ENCODE measurements at places on chromosomes 16 and 17.

DNA sequence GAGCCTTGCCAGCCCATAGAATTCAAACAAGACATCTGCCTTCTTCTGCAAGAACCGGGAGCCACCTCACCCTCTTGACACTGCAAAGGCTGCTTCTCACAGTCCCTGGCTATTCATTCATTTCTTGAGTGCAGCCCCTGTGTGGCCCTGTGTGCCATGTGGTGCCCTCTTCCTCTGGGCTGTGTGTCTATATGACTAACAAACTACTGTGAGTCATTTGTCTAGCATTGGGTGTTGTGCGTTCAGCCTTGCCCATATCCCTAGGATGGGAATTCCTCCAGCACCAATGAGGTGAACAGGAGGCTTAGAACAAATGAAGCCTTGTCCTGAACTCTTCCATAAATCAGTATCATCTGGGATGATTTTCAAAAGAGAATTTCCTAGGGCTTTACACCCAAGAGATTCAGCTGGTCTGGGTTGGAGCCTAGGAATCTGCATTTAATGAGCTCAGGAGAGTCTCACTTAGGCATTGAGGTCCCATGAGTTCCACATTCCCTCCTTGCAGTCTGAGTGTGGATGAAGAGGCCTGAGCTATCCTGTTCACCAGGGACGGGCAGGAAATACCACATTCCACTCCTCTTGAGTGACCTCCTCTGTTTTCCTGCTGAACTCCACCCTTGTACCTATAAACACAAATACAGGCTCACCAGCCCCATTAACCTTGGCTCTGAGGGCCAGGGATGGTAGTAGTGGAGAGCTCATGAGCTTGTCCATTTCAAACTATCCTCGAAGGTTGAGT, 308.7 kb upstream of the N4BP1 start:
- no peak for DNase-seq

- peak; percentile 39 for DNase-seq
Observed at GRCh38 chr16:29820730-29821642, 724 bp downstream of the MVP start.

DNA sequence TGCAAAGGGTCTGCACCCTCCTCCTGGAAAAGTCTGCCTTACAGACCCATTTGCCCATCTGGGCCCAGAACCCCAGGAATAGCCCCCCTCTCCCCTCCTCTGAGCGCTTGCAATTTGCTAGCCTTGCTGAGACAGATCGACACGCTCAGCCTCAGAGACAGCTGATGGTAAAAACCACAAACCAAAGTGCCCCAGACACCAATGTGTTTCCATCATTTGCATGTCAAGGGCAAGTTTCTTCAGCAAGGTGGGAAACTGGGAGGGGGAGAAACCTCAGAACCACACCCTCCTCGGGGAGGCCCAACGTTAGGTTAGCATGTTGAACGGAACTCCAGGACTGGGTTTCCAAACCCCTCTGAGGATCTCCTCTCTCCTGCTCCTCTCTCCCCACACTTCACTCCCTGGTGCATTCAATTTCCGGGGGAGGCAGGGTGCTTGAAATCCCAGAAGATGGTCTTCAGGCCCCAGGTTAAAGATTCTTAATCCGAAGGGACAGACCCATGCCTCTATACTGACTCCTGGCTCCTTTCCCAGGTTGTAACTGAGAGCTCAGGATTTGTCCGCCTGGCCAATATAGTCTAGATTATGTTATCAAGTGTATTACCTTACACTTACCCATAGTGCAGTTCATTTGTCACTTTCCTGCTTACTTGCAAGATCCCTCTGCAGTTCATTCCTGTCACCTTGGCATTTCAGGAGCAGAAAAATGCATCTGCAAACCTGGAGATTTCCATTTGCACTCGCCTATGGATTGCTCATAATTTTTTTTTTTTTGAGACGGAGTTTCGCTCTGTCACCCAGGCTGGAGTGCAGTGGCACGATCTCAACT, 1.3 kb upstream of the CUEDC1 start:
- no peak for DNase-seq

- no peak for DNase-seq
Observed at GRCh38 chr17:2433696-2434095, 32.8 kb upstream of the MNT start.

DNA sequence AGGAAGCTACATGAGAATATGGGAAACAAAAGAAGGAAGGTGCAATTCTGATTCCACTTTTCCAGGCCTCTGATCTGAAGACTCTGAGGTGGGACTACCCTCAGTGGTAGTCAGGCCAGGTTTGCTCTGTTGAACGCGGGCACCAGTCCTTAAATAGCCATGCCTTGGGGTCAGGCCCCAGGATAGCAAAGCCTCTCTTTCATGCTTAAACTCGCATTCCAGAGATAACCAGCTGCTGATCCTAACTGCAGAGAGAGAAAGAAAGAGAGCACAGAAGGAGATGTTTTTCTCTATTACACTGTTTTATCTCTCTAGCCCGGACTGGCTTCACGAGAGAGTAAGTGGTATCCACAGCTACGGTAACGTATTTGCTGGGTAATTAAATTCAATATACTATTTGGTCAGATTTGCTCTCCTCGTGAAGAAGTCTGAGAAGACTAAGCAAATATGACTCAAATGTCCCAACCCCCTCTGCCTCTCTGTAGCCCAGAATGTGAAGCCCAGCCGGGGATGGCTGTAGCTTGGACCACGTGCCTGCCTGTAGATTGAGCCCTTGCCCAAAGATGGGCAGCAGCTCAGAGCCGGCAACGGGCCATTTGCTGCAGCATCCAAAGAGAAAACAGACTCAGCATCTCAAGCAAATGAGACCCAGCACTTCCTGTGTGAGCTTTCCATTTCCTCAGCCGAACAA, 122.2 kb downstream of the SMG6 start:
- DNase-seq = peak; percentile 89

DNA sequence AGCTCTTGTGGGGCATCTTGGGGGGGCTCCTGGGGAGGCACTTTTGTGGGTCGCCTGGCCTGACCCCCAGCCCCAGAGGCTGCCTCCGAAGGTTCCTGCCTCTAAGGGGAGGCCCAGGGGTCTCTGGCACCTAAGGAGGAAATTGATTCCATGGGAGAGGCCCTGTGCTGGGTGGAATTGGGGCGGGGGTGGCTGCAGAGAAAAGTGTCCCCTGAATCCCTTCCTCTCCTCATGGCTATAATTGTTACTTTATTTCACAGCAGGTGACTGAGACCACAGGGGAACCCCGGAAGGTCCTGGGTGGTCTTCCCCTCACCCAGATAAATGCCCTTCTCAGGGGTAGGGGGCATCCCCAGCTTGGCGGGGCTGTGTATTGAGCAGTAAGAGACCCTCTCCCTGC, 3.1 kb downstream of the GLIS2 start:
- no peak for DNase-seq

DNA sequence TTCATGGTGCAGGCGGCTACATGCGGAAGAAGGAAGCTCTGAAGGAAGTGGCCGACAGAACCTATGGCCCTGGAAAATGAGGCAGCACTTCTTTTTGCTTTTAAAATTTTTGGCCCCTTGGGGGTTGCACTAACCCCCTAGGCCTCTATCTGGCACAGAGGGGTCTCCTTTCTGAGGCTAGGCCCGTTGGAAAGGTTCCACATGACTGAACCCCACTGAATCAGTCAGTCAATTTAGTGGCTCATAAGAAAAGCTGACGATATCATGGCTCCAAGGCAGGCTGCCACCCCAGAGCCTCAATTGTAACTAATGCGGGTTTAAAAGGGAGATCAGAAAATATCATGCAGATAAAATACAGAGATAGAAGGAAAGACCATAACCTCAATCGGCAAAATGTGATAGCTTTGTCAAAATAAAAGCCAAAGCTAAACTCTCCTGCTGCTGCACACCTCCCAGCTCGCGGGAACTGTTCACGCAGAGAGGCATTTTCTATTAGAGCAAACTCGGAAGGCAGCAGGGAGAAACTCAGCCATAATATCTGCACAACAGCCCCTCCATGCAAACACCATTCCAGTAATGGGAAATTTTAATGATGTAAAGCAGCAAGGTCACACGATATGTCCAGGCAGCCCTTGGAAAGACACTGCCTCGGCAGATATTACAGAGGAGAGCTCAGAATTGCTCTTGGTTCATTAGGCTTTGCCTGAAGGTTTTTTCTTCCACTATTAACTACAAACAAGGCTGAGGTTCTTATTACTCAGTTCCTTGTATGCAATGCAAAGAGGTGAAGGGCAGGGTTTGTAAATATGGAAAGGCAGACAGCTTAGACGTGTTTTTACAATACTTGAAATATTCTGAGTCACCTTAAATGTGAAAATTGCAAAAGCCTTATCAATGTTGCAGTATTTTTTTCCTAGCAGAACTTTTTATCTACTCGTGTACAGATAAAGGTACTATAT, 200.4 kb upstream of the PMFBP1 start:
- no peak for DNase-seq

GRCh38 chr17:33811004-33811760, 443.9 kb upstream of the CCL2 start:
- no peak for DNase-seq

- DNase-seq = no peak
Observed at GRCh38 chr17:76844846-76845245, 23.4 kb upstream of the MGAT5B start.

GRCh38 chr16:15928261-15929104, 20.9 kb upstream of the ABCC1 start:
- DNase-seq = no peak

GRCh38 chr17:75061618-75062017, 14.6 kb downstream of the KCTD2 start:
- no peak for DNase-seq

DNA sequence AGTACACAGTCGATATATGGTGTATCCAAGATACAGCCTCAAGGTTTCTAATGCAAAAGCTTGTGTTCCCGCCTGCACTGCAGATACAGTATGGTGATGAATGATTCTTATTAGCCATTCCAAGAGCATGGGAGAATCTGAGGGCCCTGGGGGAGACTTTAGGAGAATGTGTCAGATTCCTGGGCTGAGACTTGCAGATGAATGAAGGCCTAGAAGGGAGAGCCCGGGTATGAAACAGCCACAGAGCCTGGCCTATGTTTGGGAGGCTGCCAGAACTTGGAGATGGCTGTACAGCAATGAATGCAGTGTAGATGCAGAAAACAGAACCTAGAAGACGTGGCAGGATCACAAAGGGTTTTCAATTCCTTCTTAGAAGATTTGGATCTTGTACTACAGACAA, 510.7 kb downstream of the HAPSTR1 start:
- no peak for DNase-seq

DNA sequence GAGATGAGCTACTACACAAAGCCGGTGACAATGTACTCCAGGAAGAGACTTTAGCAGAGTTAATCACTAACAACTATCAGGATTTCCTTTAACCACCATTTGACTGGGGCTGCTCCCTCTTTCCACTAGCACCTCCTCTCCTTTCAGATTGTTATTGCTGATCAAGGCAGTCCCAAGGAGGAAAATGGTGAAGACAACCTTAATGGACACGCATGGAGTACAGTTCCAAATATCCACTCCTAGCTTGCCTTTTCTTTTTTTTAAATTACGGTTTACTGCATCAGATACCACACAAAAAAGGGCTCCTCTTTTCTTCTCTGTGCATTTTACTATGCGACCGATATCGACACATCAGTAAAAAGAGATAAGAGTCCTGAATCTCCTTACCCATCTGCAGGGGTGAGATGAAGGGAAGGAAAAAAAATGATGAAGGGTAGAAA, 30.9 kb downstream of the FAM222B start:
- peak; percentile 42 for DNase-seq

DNA sequence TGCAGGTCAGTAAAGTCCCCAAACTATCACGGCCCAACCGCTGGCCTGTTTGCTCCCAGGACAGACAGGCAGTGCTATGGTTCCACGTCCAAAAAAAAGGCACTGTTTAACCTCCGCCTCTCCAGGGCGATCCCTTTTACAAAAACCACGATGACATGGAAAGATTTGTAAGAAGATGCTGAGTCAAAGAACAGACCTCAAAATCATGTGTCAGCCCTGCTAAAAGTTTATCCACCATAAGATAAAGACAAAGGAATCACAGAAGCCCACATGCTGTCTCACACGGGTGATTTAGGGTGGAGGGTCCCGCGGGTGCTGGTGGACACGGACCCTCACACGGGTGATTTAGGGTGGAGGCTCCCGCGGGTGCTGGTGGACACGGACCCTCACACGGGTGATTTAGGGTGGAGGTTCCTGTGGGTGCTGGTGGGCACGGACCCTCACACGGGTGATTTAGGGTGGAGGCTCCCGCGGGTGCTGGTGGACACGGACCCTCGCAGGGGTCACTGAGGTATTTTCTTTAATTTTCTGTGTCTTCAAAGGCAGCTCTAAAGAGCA, 117.2 kb upstream of the METRNL start:
- DNase-seq = peak; percentile 8

DNA sequence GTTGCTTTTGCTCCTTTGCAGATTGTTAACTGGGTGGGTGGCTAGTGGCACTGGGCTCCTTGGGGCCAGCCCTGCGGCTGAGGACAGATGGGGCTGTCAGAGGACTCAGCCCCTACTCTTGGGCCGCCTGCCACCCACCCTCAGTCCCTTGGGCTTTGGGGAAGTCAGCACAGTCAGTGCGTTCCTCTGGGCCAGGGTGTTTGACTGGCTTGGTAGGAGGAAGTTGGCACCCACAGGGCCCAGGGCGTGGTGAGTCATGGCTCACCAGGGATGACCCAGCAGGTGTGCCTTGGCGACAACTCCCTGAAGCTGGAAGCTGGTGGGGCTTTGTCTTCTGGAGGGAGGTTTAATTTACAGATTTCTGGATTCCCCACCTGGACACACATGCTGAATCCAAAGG, 32.4 kb downstream of the HAPSTR1 start:
- DNase-seq = no peak

DNA sequence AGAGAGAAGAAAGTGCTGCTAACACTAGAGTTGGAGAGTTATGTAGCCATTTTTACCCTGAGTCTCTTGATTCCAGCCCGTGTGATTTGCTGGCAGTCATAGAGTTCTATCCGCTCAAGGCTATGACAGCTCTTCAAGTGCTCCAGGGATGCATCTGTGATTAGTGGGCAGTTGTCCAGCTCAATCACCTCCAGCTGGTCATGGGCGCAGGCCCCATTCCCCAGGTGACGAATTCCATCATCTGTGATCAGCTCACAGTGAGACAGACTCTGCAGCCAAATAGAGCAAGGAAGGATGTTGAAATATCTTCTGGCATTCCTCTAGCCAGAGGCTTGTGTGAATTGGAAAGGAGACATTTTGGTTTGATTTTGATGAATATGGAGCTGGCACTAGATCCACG, 38.4 kb upstream of the STAC2 start:
- no peak for DNase-seq

- no peak for DNase-seq
Observed at GRCh38 chr17:63450551-63450950, 4.4 kb upstream of the CYB561 start.

Data from adipocyte (in vitro differentiated cells).